HEK293T (cell line): ENCODE measurements at places on chromosomes 2 and 18.

DNA sequence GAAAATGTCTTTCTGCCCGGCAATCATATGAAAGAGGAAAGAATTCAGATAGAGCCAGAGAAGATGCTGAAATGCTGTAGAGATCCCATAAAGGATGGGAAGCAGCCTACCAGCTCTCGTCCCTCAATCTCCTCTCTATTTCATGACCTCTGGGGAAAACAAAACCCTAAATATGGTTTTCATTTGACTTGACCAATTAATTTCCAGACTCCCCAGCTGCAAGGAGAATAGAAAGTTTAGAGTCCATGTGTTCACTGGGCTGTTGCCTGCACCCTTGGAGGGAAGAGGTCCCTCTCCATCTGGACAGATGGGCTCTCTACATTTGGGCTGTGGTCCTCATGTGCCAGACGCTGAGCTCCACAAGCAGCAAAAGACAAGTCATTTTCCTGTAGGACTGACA is 40.6 kb downstream of the CAPN13 start:
- DNase-seq: no peak

GRCh38 chr2:172072706-172073105 is 12.6 kb upstream of the DLX1 start:
- no peak for DNase-seq

DNA sequence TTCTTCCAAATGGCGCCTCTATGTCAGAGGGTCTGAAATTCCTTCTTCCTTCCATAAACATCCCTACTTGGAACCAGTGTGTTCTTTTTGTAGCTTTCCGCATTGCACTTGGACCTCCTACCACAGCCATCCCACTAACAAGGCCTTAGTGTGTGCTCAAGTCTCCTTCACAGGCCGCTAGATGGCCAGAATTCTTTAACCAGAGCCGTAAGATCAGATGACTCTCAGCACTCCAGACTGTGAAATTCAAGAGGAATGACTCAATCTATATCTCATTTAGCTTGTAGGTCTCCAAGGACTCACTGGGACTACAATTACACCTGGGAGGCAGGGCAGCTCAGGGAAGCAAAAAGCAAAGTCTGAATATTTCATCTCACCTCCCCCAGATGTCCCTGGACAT is 298.9 kb downstream of the EIPR1 start:
- DNase-seq: peak; percentile 19

DNA sequence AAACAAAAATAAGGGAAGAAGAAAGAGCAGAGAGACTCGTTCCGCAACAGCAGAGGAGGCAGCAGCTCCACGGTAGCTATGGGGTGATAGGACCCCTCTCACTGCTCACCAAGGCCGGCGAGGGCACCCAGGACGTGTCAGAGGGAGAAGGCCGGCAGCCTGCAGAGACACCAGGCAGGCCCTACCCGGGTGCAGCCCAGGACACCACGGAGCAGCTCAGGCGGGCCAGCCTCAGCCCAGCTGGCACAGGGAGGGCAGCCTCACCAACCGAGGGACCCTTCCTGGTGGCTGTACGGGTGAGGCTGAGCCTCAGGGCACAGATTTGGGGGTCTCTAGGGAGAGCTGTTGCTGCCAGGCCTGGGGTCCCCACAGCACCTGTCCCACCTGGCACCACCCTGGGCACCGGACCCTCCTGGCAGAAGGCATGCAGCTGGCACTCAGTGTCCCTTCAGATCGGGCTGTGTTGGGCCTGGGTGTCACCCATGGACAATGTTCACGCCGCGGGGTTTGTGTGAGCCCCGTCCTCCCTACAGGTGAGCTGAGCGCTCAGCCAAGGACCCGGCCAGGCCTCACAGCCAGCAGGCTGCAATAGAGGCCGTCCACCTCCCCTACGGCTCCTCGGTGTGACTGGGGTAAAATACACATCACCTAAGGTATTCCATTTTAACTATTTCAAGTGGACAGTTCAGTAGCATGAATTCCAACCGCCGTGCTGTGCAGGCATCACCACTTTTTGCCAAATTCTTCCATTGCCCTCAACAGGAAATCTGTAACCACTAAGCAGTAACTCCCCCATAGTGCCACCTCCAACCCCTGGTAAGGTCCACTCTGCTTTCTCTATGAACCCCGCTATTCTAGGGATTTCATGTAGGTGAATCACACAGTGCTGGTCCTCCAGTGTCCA is 21.6 kb downstream of the KCNG2 start:
- no peak for DNase-seq

GRCh38 chr2:46410273-46411244 is 68.8 kb upstream of the TMEM247 start:
- DNase-seq: no peak

DNA sequence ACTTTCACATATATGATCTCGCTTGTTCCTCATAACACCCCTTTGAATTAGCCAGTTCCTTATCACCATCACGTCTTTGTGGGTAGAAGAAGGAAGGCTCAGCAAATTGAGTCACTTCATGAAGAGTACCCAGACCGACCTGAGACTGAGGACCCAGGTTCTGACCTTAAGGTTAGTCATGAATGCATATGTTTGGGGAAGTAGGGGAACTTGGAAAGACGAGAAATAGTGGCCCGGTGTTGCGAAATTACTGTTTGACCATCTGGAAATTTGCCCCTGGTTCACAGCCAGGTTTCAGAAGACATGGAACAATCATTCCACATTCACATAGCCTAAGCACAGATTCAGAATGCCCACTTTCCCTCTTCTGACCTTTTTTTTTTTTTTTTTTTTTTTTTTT is 59.8 kb downstream of the MEIS1 start:
- DNase-seq: no peak

GRCh38 chr2:228646061-228646460 is 464.6 kb upstream of the SPHKAP start:
- no peak for DNase-seq

DNA sequence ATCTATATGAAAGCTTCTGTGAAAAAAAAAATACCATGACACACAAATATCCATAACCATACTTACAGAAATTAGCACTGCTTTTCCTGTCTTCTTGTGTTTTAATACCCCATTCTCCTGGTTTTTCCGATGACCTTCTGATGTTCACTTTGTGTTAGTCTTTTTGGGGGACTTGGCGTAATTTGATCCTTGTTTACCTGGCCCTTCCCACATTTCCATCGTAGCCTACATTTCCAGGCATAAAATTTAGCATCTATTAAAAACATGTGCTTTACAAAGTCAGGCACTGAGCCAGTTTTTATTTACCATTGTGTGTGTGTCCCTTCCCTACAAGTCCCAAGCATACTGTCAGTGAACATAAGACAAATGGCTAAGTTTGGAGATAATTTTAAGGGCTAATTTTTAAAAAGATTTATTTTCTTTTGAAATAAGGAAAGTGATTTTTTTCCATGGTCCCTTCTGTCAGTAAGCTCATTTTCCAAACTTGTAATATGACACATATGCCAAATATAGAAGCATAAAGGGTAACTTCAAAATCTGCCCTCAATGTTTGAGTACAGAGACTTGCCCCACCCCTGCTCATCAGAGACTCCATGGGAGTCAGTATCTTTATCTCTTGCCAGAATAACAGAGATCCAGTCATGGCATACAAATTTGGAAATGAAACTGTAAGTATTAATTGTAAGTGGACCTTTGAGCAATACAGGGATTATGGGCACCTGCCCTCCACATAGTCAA is 27.3 kb downstream of the SESTD1 start:
- no peak for DNase-seq
